Renal cortical epithelial cell (primary cell): ENCODE measurements at places on chromosomes 11 and 22. TPM values are rescaled to one million over a fixed set of nuclear protein-coding genes. Genes with fewer than 3 reads are reported as not detected.

GRAMD1B gene
- 0.69 and 2.0 TPM in 2 replicates for total RNA-seq

GTSE1 gene
- total RNA-seq, result 0.20 and 3.3 TPM in 2 replicates

SMTNL1 gene
- not detected in 2 replicates for total RNA-seq

TBX10 gene
- not detected in 2 replicates for total RNA-seq

SLC25A18 gene
- total RNA-seq, result 0.20 and 0.87 TPM in 2 replicates

FZD4 gene
- 2.8 and 6.8 TPM in 2 replicates for total RNA-seq

MAPK8IP2 gene
- total RNA-seq, result 0.30 and 0.52 TPM in 2 replicates

VWCE gene
- 1.9 and 4.5 TPM in 2 replicates for total RNA-seq

SERPING1 gene
- total RNA-seq, result 4.2 and 61.4 TPM in 2 replicates

HOATZ gene
- not detected in 2 replicates for total RNA-seq
